NCI-H1105 (cell line): ENCODE measurements at places on chromosomes 7 and 10.

DNA sequence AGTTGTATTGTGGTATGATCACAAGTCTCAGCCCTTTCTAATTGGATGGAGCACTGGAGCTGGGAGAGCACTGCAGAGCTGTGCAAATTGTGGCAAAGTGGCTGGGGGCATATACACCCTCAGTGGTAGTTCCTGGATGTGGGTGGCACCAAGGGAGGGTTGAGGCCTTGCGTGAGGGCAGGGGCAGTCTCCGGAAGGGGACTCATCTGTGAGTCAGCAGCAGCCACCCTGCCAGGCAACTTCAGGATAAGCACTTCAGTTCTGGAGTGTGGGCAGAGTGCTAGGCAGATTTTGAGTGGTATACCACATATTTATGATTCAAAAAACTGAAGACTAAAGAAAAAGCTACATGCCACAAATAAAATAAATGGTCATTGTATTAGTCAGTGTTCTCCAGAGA lies 210.5 kb downstream of the ETV1 start:
- DNase-seq = no peak

GRCh38 chr7:149209518-149210269 lies 14.3 kb downstream of the ZNF282 start:
- peak; percentile 1 for DNase-seq

GRCh38 chr7:64320547-64321513 lies 7.1 kb downstream of the ZNF736 start:
- DNase-seq = no peak

DNA sequence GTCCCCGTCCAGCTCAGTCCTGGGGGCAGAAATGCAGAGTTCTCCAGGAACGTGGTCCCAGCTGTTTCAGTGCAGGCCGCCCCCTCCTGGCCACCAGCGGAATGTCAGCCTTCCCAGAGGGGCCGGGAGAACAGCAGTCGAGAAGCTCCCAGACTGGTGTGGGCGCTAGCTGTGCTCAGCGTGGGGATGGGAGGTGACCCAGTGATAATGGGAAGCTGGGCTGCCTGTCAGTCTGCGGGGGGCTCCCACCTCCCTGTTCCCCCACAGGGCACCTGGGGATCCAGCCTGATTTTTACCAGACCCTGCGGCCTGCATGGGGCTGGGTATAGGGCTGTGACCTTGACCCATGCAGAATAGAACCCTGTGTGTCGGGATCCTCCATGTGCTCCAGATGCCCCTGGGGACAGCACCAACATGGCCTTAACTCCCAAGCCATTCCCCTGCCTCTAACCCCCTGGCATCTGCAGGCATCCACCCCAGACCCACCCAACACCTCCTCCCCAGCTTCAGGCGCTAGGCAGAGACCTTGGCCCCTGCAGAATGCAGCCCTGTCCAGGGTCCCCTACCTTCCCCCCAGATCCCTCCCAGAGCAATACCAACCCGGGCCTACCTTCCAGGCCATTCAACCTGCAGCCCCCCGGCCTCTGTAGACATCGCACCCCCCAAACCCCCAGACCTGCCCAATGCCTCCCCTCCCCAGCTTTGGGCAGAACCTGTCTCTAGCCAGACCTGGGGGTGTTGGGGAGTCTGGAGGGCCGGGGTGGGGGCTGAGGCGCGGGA lies 880 bp upstream of the ELN start:
- DNase-seq = peak; percentile 28

- no peak for DNase-seq
These were observed 27.6 kb upstream of the LAMB4 start for GRCh38 chr7:108157606-108158335.

DNA sequence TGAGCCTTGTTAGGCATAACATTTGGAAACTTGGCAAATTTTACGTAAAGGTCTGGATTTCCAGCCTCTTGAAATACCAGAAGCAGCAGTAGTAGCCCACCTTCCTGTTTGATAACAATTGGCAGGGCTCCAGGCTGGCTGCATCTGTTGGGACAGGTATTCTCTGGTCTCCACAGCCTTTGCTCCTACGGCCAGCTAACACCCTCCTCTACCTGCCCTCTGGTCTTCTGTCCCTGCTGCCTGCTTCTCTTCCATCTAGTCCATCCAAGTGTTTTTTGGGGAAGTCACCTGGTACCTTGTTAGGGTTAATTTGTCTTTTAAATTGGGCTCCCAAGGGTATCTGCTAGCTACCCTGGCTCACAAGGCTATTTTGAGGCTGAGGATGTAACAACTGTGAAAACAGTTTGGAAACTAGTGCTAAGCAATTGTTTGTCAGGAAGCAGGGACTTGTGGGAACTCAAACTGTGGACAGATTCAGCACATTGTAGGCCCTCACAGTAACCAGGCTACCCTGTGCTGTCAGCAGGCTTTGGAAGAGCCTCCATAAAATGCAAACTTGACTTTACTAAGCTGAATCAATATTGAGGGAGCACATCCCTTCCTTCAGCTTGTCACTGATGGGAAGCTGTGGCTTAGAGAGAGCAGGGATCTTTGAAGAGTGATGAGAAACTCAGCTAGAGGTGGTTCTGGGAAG lies 8.5 kb downstream of the RPS24 start:
- no peak for DNase-seq

- DNase-seq = no peak
These were observed 427.8 kb upstream of the ZMIZ1 start for GRCh38 chr10:78640796-78641636.

- DNase-seq = no peak
These were observed 47.8 kb upstream of the FRMD4A start for GRCh38 chr10:14378387-14378960.

- no peak for DNase-seq
These were observed 16.2 kb downstream of the RPS24 start for GRCh38 chr10:78049851-78050250.

DNA sequence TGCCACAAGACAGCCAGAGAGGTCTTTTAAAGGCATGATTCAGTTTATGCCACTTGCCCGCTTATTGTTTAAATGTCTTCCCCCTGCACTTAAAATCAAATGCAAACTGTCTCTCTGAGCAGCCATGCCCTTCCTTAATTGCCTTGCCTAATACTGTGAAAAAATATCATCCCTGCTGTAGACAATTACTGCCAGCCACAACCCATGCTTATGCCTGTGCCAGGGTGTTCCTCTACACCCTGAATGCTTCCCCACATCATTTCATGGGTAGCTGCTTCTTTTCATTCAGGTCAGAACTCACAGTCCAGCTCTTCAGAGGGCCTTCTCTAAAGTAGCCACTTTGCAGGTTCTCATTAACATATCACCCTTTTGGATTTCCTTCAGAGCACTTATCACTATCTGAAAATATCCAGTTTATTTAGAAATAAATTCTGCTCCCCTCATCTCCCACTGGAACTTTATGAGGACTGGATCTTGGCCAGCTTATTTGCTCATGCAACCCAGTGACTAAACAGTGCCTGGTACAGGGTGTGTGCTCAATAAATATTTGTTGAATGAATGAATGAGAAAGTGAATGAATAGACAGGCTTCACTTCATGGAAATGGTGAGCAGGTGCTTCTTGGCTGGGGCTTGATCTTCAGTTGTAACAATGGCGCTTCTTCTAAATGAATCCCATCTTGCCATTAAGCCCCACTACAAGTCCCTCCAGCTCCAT lies 162.4 kb upstream of the MDFIC start:
- no peak for DNase-seq

DNA sequence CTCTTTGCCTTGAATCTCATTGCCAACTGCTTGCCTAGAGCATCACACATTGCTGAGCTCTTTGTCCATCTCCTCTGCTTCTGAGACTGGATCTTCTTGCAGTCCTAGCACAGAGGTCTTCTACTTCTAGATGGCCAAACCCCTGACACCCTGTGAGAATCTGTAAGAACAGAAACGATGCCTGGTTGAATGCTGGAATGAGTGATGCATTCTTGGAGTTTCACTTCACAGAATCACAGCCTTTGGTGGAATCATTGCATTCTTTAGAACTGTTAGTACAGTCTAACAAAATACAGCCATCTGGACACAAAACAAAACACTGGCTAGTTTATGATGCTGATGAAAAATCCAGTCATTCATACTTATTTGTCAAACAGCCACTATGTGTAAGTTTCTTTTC lies 141.7 kb upstream of the ITGB1 start:
- DNase-seq = no peak

DNA sequence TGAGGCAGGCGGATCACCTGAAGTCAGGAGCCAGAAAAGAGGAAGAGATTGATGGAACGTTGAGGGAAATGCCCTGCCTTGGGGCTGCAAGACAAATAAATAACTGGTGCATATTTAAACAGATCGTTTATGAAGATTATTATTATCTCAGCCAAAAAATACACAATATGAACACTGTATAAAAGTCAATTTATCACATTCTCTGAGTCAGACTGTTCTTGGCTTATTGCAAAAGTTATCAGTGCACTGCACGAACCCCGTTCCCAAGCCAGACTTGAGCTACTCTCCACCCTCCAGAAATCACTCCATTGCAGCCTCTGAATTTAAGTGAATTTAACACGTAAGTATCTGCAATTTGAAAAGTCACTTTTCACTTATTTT lies 1.6 kb downstream of the DNMBP start:
- no peak for DNase-seq

- DNase-seq = peak; percentile 39
These were observed 895 bp upstream of the ZNF804B start for GRCh38 chr7:88758381-88759229.

- DNase-seq = no peak
These were observed 158.0 kb downstream of the CAMK1D start for GRCh38 chr10:12507165-12507850.

DNA sequence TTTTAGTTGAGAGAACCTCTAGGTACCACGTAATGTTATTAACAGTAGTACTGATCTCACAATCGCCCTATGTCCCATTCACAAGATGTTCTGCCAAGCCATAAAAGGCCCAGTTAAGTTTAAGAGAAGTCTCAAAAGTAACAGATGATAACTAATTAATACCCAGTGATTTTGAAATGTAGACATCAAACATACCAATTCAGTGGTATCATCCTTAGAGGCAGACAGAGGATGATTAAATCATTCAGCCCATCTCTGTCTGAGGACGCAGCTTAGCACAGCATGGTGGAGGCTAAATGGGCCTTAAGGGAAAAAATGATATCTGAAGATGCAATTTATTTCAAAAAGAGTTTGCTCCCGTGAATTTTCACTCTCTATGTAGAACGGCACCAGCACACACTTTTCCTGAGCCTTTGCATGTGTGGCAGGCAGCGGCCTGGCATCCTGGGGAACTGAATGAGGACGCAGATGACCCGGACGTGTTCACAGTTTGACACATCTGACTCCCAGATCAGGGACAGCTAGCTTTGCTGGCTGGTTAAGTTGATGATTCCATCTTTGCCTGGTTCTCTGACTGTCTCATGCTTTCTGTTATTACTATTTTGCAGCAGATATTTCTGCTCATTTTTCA lies 13.4 kb downstream of the EGFR start:
- DNase-seq = no peak

DNA sequence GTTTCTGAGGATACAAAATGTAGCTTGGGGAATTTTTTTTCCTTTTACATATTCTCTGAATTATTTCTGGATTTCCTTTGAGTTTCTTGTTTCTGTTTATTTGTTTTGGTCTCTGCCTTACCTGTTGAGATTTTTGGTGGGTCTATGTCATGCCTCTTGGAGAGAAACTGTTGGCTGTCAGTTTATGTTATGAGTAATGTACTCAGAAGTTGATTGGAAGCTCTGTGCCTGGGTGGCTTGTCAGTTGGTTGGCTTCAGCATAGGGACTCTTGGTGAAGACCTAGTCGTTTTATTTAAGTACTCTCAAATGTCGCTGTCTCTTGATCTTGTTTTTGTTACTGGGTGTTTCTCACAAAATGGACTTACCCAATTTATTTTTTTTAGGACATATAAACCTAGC lies 132.4 kb downstream of the CDK14 start:
- DNase-seq = no peak

- no peak for DNase-seq
These were observed 110.3 kb upstream of the ANLN start for GRCh38 chr7:36279200-36279925.

DNA sequence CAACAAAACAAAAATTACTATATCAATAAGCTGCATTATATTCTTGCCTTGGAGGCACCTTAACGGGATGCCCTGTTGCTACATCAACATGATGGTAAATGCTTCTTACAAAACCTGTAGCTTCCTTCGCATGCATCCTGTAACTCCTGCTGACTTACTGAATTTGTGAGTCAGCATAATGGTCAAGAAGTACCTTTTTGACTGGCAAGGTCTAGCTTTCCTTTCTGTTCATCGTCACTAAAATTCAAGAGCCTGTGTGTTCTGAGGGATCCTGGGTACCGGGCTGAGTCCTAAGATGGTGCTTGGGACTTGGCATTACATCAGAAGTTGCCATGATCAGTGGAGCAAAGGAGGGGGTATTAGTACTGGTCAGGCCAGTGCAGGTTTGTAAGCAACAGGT lies 4.9 kb downstream of the PFKFB3 start:
- DNase-seq = no peak

DNA sequence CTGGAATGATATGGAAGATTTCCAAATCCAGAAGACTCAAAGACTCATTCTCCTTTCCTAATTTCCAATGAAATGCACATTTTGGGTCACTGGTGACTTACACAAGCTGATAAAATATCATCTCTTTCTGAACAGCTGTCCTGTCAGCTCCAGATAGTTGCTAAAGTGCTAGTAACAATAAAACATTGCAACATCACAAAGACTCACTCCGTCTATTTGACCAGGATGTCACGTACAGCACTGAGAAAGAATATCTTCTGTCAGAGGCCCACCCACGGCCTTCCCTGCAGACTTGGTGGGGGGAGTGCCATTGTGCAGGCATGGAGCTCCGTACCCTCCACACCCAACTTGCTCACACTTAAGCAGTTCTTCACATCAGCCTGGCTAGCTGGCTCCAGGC lies 78.9 kb upstream of the EGR2 start:
- DNase-seq = no peak

DNA sequence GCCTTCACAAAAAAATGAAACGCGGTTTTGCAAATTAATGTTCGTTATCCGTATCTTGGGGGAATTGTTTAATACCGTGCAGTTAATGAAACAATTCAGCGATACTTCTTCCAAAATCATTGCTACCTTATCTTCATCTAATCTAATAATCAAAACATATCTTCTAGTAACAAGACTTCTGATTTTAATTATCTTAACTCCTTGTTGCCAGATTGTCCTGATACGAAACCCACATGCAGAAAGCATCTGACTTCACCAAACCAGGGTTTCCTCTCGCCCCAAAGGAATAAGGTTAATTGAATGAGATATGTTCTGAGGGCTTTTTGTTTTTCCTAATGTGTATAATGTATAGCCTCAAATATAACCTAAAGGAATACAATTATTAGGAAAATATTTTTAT lies 105.2 kb upstream of the SH2B2 start:
- no peak for DNase-seq

- no peak for DNase-seq
These were observed 40.9 kb downstream of the MYO3A start for GRCh38 chr10:25974897-25975459.

- no peak for DNase-seq
These were observed 37.9 kb downstream of the GATA3 start for GRCh38 chr10:8092428-8092827.
